ENCODE measurements at places on chromosomes 11 and 22.

DNA sequence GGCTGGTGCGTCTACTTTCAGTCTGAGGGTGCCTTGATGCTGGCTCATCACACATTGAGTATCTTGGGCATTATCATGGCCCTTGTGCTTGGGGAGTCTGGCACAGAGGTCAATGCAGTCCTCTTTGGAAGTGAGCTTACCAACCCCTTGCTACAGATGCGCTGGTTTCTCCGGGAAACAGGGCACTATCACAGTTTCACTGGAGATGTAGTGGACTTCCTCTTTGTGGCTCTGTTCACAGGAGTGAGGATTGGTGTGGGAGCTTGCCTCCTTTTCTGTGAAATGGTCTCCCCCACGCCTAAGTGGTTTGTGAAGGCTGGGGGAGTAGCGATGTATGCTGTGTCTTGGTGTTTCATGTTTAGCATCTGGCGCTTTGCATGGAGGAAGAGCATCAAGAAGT is 4.9 kb downstream of the TLCD5 start:
- DNase-seq = no peak

DNA sequence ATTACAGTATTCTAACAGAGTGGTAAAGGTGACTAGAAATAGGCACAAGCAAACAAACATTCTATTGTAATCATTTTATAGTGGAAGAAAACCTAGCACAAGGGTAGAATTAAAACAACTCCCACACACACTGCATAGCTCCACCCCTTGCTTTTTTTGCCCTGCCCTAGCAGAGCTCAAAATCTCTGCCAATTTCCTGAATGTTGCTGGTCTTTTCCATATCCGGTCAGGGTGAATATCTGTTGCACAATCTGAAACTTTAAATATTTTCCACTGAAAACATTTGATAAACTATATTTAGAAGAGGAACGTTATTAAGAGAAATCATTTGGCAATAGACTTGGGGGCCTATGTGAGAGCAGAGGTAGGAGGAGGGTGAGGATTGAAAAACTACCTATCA is 2.7 kb downstream of the SPA17 start:
- DNase-seq = no peak

DNA sequence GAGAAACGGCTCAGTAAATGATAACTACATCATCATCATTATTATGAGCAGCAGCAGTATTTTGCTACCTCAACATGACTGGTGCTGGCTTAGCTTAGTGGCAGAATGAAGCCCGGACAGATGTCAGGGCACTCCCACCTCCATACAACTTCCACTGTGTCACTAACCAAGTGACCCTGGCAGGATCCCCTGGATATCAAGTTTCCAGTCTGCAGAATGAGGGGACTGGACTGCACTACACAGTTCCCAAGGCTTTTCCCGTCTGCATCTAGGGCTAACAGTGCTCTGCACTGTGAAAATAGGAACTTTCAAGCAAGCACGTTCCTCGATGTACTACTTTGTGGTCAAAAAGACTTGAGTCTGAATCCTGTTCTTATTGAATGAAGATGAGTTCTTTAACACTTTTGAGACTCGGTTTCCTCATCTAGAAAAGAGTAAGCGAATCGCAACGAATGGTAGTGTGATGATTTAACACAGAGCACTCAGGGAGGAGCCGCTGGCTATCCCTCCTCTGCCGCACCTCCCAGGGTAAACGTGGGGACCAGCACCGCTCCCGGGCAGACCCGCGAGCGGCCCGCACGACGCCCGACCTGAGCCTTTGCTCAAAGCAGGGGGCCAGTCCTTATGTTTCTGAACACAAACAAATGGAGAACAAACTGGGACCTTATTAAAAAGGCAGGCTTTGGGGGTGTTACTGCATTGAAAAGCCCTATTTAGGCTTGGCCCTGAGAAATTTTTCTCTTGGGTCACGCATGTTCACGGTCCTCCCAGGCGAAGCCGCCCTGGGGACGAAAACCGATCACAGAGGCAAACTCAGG is 910 bp downstream of the CLTCL1 start:
- DNase-seq = peak; percentile 0

DNA sequence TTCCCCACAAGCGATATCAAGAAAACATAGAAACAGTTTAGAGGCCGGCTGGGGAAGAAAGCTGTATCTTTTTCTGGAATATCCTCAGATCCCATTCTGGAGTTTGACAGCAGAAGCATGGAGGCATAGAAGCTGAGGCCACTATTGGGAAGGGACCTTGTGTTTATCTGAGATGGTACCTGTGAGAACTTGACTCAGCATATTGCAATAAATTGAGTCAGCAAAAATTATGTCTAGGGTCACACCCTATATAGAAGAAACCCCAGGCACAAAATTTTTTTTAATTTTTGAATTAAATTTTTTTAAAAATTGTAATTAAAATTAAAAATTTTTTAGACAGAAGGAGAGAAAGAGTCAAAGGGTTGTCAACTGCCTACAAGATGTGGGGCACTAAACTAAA is 178.7 kb downstream of the NTM start:
- no peak for DNase-seq

GRCh38 chr11:17745023-17745772 is 10.6 kb downstream of the KCNC1 start:
- no peak for DNase-seq

DNA sequence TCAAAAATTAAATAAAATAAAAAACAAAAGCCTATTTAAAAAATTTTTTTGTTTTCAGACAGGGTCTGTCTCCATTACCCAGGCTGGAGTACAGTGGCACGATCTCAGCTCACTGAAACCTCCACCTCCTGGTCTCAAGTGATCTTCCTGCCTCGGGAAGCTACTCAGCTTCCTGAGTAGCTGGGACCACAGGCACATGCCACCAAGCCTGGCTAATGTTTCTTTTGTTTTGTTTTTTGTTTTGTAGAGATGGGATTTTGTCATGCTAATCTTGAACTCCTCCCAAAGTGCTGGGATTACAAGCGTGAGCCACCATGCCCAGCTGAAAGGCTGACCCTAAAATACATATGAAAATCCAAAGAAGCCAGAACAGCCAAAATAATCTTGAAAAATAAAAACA is 20.4 kb upstream of the L3MBTL2 start:
- no peak for DNase-seq

DNA sequence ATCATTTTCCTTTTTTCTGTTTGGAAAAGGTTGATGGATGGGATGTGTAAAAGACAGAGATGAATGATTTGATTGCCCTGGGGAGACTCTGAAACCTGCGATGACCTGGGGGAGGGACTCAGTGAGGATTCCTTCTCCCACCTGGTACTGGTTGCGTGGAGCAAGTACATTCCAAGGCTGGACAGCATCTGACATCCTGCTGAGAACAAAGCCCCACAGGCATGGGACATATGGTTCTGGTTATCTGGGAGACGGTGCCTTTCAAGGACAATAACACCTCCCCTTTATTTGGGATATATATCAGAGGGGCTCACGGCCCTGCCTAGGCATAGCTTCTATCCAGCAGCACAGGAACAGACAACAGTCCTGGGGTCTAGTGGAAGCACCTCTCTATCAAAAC is 527.8 kb downstream of the METTL15 start:
- DNase-seq = no peak

GRCh38 chr11:126969865-126970479 is 30.6 kb downstream of the KIRREL3 start:
- DNase-seq = no peak

DNA sequence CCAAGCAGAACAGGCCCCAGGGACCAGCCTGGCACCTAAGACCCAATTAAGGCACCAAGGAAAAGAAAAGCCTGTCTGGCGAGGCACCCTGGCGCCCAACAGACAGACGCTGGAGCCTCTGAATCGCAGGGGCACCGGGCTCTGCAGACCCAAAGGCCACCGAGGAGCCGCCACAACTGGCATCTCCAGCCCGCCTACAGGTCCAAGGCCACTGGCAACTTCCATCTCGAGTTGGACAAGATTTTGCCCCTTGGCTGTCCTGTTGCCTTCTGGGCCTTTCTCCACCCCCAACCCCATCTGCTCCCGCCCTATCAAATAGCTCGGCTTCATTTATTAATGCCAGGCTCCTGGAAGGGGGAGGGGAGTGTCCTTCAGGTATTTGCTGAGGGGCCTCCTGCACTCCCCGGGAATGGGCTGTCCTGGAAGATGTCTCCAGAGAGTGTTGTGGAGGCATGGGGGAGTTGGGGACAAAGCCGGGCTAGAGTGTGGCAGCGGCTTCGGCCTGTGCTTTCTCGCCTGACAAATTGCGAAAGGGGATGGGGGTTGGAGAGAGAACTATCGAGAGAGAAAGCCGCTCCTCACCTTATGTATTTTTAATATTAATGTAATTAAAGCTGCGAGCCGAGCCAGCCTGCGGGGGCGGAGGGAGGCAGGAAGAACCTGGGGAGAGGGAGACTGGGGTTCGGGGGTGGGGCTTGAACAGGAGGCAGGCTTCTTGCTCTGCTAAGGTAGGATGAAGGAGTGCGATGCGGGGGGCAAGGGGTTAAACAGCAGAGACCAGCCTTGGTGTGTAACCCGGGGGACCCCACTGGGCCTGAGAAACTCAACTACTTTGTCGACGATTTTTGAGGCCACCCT is 2.0 kb downstream of the DSCAML1 start:
- DNase-seq = no peak

GRCh38 chr11:10566257-10566957 is 2.1 kb downstream of the LYVE1 start:
- no peak for DNase-seq

GRCh38 chr11:58637371-58637770 is 14.9 kb downstream of the CNTF start:
- DNase-seq = no peak

GRCh38 chr11:64715756-64716472 is 7.1 kb downstream of the NRXN2 start:
- no peak for DNase-seq

GRCh38 chr11:123046473-123047259 is 15.3 kb downstream of the HSPA8 start:
- no peak for DNase-seq

DNA sequence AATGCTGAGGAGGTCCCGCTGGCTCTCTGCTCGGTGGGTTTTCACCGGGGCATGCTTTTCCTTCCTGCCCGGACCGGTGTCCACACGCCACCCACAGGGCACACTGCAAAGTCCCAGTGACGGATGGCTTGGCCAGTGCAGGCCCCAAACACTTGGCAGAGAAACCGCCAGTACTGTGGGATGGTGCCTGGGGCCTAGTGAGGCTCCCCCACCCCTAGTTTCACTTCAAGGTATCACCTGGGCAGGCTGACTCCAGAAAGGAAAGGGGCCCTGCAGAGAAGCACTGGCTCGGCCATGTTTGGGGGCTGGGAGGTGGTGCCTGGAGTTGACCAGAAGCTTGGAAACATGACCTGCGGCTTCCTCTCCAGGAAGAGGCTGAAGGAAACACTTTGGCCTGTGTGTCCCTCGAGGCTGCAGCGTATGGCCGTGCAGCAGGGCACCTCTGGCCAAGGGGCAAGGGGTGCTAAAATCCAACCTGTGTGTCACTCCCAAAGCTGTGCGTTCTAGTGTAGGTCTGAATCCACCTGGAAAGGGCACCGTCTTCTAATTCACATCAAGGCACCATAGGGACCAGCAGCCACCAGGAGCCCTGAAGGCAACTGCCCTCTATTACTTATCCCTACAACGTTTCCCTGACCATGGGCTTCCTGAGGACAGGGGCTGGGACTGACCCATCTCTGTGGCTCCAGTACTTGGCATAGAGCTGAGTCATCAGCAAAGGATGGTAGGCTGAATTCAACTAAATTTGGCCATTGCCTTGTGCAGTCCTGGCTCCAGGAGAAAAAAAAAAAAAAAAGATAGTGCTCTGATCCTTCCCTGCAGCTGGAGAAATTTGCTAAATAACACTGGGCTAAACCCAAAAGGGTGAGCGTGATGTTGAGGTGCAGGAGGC is 22.6 kb downstream of the TPBGL start:
- no peak for DNase-seq

- DNase-seq = no peak
Measured at GRCh38 chr11:105315287-105315686, 175.7 kb upstream of the CARD18 start.

GRCh38 chr11:120546312-120547205 is 35.0 kb downstream of the GRIK4 start:
- DNase-seq = no peak

DNA sequence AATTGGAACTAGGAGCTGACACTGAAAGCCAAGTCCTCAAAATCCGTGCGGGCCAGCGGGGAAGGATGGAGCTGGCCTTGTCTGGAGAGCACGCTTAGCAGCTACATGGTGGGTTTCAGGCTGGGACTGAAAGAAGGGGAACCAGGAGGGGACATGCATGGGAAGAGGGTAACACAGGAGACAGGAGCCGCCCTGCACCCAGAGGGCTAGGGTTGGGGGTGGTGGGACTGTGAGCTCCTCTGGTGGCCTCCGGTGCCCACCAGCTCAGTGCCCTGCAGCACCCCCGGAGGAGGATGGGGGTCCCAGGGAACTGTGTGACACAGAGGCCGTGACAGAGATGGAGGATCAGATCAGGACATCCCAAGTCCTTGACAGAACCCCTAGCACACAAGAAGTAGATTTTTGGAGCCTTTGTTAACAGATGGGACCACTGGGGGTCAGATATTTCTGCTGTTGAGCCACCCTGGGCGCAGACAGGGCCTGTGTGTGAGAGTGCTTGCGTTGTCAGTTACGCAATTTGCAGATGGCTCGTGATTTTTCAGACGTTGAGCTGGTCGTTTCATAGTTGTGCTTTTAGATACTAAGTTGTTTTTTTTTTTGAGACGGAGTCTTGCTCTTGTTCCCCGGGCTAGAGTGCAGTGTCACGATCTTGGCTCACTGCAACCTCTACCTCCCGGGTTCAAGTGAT is 21.3 kb upstream of the GRAMD4 start:
- no peak for DNase-seq

GRCh38 chr11:9005087-9005486 is 1.3 kb upstream of the NRIP3 start:
- DNase-seq = no peak

DNA sequence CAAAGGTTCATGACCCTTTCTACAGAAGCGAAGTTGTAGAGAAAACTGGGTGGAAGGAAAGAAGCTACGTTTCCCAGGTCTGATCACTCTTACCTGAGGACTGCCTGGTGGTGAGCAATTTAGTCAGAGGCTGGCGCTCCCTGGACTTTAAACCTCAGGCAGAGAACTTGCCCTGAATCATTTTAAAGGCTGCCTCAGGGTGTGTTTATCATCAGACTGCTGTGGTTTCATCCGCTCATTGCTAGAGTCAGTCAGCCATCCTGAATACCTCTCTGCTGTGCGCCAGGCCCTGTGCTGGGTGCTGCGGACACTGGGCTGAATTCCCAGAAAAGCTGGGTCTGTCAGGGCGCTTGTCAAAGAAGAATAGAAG is 2.7 kb downstream of the DTX4 start:
- no peak for DNase-seq

GRCh38 chr11:63844836-63845235 is 5.9 kb downstream of the MARK2 start:
- DNase-seq = no peak

- DNase-seq = no peak
Measured at GRCh38 chr22:43060183-43060582, 29.0 kb downstream of the TTLL1 start.

DNA sequence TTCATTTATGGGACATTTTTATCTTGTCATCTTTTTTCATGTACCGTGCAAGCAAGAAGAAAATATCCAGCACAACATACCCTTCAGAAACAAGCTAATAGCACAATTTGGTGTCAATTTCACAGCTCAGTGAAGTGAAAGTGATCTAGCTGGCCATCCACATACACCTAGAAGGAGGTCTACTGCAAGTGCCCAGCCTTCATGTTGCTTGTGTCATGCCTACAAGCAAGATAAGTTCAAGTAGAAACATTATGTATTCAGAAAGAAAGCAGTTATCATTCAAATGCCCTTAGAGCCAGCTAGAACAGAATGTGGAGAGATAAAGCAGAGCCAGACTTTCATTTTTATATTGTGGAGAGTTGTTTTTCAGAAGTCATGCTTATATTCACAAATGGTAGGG is 325.7 kb upstream of the PITPNB start:
- no peak for DNase-seq

GRCh38 chr11:9643751-9644150 is 20.1 kb upstream of the SWAP70 start:
- DNase-seq = no peak

Measured in activated CD4-positive, alpha-beta T cell treated with anti-CD3 and anti-CD28 coated beads for 4 hours (primary cell).